ENCODE measurements at places on chromosomes 5 and 9. TPM values are rescaled to one million over a fixed set of nuclear protein-coding genes. Genes with fewer than 3 reads are reported as not detected.

Gene RNF208
- 0.09 TPM for total RNA-seq

Gene PCDHA1
- under 0.01 TPM for total RNA-seq

Gene PCDHGA7
- total RNA-seq: 5.7 TPM

Gene CDH9
- total RNA-seq: not detected

Gene PCDHGA3
- total RNA-seq: 1.9 TPM

Gene CCL27
- total RNA-seq: not detected

Gene C9orf50
- total RNA-seq: under 0.01 TPM

Gene NMUR2
- total RNA-seq: not detected

Gene GNAQ
- 18.3 TPM for total RNA-seq

Gene COX7C
- total RNA-seq: 218 TPM

Gene TBCA
- 98.3 TPM for total RNA-seq

Gene SLC24A2
- total RNA-seq: not detected

Gene SLC4A9
- total RNA-seq: not detected

Gene SLCO6A1
- total RNA-seq: not detected

Gene GHR
- total RNA-seq: 3.5 TPM

Gene PCDHGA9
- 3.8 TPM for total RNA-seq

Gene SV2C
- total RNA-seq: not detected

Gene GFI1B
- total RNA-seq: not detected

Gene GNG10
- 20.3 TPM for total RNA-seq

Gene PDLIM7
- total RNA-seq: 45.0 TPM

Gene QRFP
- not detected for total RNA-seq

Gene NEK6
- total RNA-seq: 91.1 TPM

Gene RNF183
- not detected for total RNA-seq

Gene TSSK1B
- total RNA-seq: 0.16 TPM

Gene CCNO
- total RNA-seq: 0.17 TPM

Gene TAF11L5
- not detected for total RNA-seq

Gene SPATA6L
- total RNA-seq: 0.26 TPM

Gene CDX1
- total RNA-seq: not detected

Gene TMEM174
- total RNA-seq: not detected

Gene SEMA6A
- 0.16 TPM for total RNA-seq

Gene RASEF
- 0.16 TPM for total RNA-seq

Gene LCN10
- total RNA-seq: not detected

Gene SMIM3
- 23.5 TPM for total RNA-seq

Gene ANKRD34B
- total RNA-seq: not detected

Gene SLC36A3
- not detected for total RNA-seq

Gene SLC25A48
- total RNA-seq: not detected

Gene IFNA2
- not detected for total RNA-seq

Gene MAP1B
- total RNA-seq: 132 TPM

Gene GRXCR2
- not detected for total RNA-seq

Gene NR5A1
- not detected for total RNA-seq

Gene CD274
- 1.6 TPM for total RNA-seq

Gene IFNA13
- not detected for total RNA-seq

Gene OLFM1
- total RNA-seq: 1.1 TPM

Gene PCDHA13
- total RNA-seq: 0.16 TPM

Gene SH3RF2
- 0.79 TPM for total RNA-seq

Gene PRR16
- total RNA-seq: 1.6 TPM

Gene PCDHGC4
- 3.3 TPM for total RNA-seq

Gene SPATA31A3
- not detected for total RNA-seq

Gene HTR1A
- total RNA-seq: not detected

Gene KIF24
- total RNA-seq: 0.63 TPM

Gene SMIM33
- not detected for total RNA-seq

Gene ERBIN
- total RNA-seq: 49.2 TPM

Gene ADGRV1
- total RNA-seq: 0.17 TPM

Gene NXNL2
- total RNA-seq: 0.77 TPM

Gene FAM78A
- total RNA-seq: 0.52 TPM

Gene MSH3
- 12.9 TPM for total RNA-seq

Gene LCN12
- not detected for total RNA-seq

Gene PCDHA4
- total RNA-seq: 0.86 TPM

Gene PDE6A
- not detected for total RNA-seq

Gene FAM163B
- total RNA-seq: not detected
